Osteocyte (in vitro differentiated cells): ENCODE measurements at places on chromosomes 7 and 10. TPM values are rescaled to one million over a fixed set of nuclear protein-coding genes. Genes with fewer than 3 reads are reported as not detected.

SPAM1 gene
- total RNA-seq, result not detected in 2 replicates

GSDME gene
- 10.2 and 11.9 TPM in 2 replicates for total RNA-seq

ACHE gene
- total RNA-seq, result 1.5 and 2.2 TPM in 2 replicates

FGF8 gene
- not detected in 2 replicates for total RNA-seq

TUBAL3 gene
- not detected in 2 replicates for total RNA-seq

VAX1 gene
- 3.2 and 4.0 TPM in 2 replicates for total RNA-seq

DNA sequence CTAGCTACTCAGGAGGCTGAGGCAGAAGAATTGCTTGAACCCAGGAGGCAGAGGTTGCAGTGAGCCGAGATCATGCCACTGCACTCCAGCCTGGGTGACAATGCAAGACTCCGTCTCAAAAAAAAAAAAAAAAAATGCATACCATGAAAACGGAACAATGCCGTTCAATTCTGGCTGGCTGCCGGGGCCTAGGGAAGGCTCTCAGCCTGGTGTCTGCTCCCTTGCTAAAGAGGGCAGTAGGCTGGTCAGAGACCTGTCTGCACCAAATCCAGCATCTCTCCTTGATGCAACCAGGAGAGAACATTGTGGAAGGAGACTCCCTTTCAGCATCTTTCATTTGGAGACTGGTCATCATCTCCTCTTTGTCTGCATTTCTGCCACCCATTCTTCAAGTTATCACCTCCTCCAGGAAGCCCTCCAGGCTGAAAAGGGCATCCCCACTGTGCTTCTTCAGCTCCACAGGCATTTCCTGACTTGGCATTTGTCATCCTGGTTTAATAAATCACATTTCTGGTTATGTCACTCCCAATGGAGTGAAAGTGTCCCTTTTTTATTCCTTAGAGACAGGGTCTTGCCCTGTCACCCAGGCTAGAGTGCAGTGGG lies 24.7 kb downstream of the MYL10 start:
- peaks cover 29% of the 10 kb centered on the region for H3K4me1 ChIP-seq
- no peak overlapping the region for H3K4me3 ChIP-seq
- DNase-seq, result no peak
- no peaks in the 10 kb centered on the region for H3K36me3 ChIP-seq

- peaks cover 2% of the 10 kb centered on the region for H3K4me1 ChIP-seq
- no peak overlapping the region for H3K27ac ChIP-seq
- no peak for DNase-seq
- H3K4me3 ChIP-seq, result no peak overlapping the region
- H3K36me3 ChIP-seq, result no peaks in the 10 kb centered on the region
These were observed 484.4 kb downstream of the SORCS1 start for GRCh38 chr10:106680061-106680460.

GRCh38 chr10:108095932-108096925 lies 931.7 kb upstream of the SORCS1 start:
- no peaks in the 10 kb centered on the region for H3K27me3 ChIP-seq
- no peaks in the 10 kb centered on the region for H3K4me1 ChIP-seq
- H3K4me3 ChIP-seq, result no peak overlapping the region
- no peak for DNase-seq
- no peak overlapping the region for H3K27ac ChIP-seq

DNA sequence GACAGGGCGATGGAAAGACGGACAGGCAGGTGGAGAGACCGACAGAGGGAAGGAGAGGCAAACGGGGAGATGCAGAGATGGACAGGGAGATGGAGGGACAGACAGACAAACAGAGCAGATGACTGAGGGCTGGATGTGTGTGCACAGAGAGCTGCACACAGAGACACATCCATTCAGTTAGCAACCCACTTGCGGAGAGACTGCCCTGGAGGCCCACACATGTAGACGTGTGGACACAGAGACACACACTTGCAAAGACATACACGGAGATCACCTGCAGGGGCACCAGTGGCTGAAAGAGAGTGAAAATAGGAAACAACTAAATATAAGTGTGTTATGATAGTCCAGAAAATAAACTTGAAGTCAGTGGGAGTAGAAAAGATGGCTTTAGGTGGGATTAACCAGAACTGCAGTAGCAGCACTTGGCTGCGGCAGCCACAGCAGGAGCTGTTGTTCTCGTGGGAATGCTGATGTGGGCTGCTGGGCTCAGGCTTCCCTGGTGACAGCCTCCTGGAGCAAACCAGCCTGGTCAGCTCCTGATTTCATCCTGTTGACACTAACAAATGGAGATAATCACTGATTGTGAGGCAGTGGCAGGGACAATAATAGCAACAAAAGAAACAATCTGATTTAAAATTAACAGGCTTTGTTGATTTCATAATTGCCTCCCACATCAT lies 134.1 kb downstream of the CCNY start:
- no peaks in the 10 kb centered on the region for H3K27me3 ChIP-seq
- H3K36me3 ChIP-seq, result no peaks in the 10 kb centered on the region
- no peak for DNase-seq
- H3K4me3 ChIP-seq, result no peak overlapping the region
- H3K27ac ChIP-seq, result no peak overlapping the region
- peaks cover 9% of the 10 kb centered on the region for H3K4me1 ChIP-seq

- H3K4me1 ChIP-seq, result peaks cover 97% of the 10 kb centered on the region
- DNase-seq, result no peak
- H3K27ac ChIP-seq, result peak overlapping the region; percentile 57
These were observed 14.5 kb downstream of the HIPK2 start for GRCh38 chr7:139763330-139763729.

DNA sequence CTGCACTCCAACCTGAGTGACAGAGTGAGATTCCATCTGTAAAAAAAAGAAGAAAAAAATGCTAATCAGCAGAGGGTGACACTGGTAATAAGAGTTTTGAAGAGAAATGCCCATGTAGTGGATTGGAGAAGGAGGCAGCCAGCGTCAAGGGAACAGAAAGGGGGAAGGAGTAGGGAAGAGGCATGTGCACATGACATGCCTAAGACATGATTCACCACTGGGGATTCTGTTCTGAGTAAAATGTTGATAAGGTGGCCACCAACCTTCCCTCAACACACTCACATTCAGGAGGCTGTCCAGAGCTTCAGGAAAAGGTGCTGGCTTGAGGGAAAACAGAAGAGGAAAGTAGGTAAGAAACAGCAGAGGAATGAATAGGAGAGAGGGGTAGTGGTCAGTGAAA lies 39.9 kb downstream of the AKR1D1 start:
- DNase-seq, result no peak
- H3K36me3 ChIP-seq, result no peaks in the 10 kb centered on the region
- H3K27ac ChIP-seq, result no peak overlapping the region
- H3K4me3 ChIP-seq, result no peak overlapping the region
- H3K27me3 ChIP-seq, result peaks cover 8% of the 10 kb centered on the region

- H3K27me3 ChIP-seq, result no peaks in the 10 kb centered on the region
- no peak overlapping the region for H3K4me3 ChIP-seq
- no peak overlapping the region for H3K27ac ChIP-seq
- peaks cover 11% of the 10 kb centered on the region for H3K36me3 ChIP-seq
- H3K4me1 ChIP-seq, result peaks cover 8% of the 10 kb centered on the region
These were observed 14.7 kb downstream of the MMS19 start for GRCh38 chr10:97483506-97483905.

GRCh38 chr7:2956076-2956475 lies 87.6 kb downstream of the CARD11 start:
- H3K27me3 ChIP-seq, result peaks cover 4% of the 10 kb centered on the region
- no peaks in the 10 kb centered on the region for H3K36me3 ChIP-seq
- no peak for DNase-seq
- H3K4me3 ChIP-seq, result no peak overlapping the region
- no peak overlapping the region for H3K27ac ChIP-seq
- H3K4me1 ChIP-seq, result peaks cover 5% of the 10 kb centered on the region

DNA sequence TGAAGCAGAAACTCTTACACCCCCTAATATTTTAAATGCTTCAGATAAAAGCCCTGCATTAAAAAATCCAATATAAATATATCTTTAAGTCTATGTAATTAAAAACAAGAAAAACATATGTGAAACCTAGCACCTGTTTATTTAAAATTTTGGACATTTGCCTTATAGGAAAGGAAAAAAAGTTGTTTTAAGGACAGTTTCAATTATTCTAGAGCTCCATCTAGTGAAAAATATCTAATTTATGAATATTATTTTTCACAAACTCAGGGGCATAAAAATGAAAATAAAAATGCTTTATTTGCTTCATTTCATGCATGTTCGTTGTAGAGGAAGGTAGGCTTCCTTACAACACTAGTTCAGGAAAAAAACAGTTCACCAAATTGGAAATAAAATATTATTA lies 26.1 kb downstream of the ENKUR start:
- H3K27me3 ChIP-seq, result no peaks in the 10 kb centered on the region
- DNase-seq, result no peak
- no peak overlapping the region for H3K27ac ChIP-seq
- peaks cover 6% of the 10 kb centered on the region for H3K4me1 ChIP-seq
- no peaks in the 10 kb centered on the region for H3K36me3 ChIP-seq
- no peak overlapping the region for H3K4me3 ChIP-seq

GRCh38 chr7:108134486-108134885 lies 4.3 kb upstream of the LAMB4 start:
- H3K27ac ChIP-seq, result no peak overlapping the region
- no peak for DNase-seq
- H3K36me3 ChIP-seq, result no peaks in the 10 kb centered on the region
- no peaks in the 10 kb centered on the region for H3K27me3 ChIP-seq
- H3K4me1 ChIP-seq, result peaks cover 52% of the 10 kb centered on the region
- H3K4me3 ChIP-seq, result no peak overlapping the region

GRCh38 chr7:141228482-141228881 lies 154.6 kb downstream of the TMEM178B start:
- H3K4me3 ChIP-seq, result no peak overlapping the region
- H3K27ac ChIP-seq, result no peak overlapping the region
- no peak for DNase-seq
- no peaks in the 10 kb centered on the region for H3K36me3 ChIP-seq
- H3K4me1 ChIP-seq, result peaks cover 3% of the 10 kb centered on the region

GRCh38 chr10:67663449-67664087 lies 32.4 kb downstream of the CTNNA3 start:
- H3K36me3 ChIP-seq, result no peaks in the 10 kb centered on the region
- no peaks in the 10 kb centered on the region for H3K27me3 ChIP-seq
- no peak for DNase-seq
- peaks cover 5% of the 10 kb centered on the region for H3K4me1 ChIP-seq

DNA sequence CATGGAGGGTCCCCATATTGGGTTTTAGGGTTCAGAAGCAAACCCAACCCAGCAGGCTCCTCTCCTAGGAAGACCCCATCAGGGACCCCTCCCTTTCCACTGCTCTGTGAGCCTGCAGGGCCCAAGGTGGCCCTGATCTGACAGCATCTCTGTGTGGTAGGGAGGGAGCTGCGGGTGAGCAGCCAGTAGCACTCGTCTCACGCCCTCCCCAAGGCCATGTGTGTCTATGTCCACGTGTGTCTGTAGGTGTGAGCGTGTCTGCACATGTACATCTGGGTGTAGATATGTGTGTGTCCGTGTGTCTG lies 103.5 kb upstream of the FAM20C start:
- H3K36me3 ChIP-seq, result no peaks in the 10 kb centered on the region
- H3K27ac ChIP-seq, result peak overlapping the region; percentile 90
- no peak overlapping the region for H3K4me3 ChIP-seq
- H3K27me3 ChIP-seq, result no peaks in the 10 kb centered on the region

DNA sequence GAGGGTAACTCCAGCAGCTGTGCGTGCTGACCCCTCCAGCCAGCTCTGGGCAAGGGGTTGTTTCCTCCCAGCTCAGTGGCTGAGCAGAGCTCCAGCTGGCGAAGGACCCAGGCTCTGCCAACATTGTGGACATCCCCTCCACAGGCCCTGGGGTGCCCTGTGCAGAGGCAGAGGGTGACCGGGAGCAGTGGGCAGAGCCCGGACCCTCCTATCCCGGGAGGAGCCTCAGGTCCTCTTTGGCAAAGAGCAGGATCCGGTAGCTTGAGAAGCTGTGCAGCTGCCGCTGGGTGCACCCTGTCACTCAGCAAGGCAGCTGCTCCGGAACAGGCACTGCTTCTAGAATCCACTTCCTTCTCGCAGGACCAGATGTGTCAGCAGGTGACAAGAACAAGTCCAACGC lies 175.9 kb downstream of the EBF3 start:
- no peak overlapping the region for H3K4me3 ChIP-seq
- no peaks in the 10 kb centered on the region for H3K27me3 ChIP-seq
- no peak for DNase-seq
- no peaks in the 10 kb centered on the region for H3K36me3 ChIP-seq
- H3K27ac ChIP-seq, result no peak overlapping the region

DNA sequence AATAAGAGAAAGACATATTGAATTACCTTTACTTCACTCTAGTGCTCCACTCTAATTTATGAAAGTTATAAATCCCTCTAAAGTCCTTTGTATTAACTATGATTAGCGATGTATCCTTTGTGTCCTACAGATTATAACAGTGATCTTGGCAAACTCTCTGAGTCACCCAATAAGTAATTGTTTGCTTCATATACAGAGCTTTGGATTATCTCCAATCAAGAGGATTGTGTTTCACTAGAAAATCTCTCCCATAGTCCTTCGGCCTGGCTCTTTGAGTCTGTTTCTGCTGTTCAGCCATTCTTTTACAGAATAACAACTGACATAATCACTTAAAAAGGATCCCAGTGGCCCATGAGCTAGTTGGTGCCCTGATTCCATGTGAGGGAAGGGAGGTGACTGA lies 9.5 kb downstream of the LMOD2 start:
- no peak overlapping the region for H3K27ac ChIP-seq
- H3K36me3 ChIP-seq, result no peaks in the 10 kb centered on the region
- peaks cover 33% of the 10 kb centered on the region for H3K27me3 ChIP-seq
- no peak for DNase-seq
- no peaks in the 10 kb centered on the region for H3K4me1 ChIP-seq

DNA sequence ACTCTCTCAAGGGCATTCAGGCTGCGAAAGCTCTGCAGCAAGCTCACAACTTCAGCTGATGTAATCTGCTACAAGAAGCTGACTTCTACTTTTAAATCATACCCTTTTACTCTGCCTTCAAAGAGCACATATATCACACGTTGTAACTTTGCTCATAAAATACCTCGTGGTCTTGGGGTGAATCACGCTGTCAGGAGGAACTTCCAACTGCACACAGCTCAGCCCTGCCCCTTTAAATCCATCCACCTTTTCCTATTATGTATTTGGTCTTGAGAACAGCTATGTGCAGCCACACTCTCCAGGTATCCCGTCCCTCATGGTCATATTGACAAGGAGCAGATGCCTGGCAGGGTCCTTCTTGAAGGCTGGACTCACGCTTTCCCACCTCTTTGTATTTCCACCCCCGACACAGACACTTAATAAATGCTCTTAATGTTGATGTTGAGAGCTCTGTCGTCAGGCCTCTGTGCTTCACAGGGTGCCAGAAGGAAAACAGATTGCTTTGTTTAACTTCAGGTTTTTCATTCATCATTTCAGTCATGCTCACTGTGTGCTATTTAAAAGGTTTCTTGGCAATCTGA lies 47.6 kb downstream of the ICA1 start:
- H3K36me3 ChIP-seq, result no peaks in the 10 kb centered on the region
- no peak overlapping the region for H3K4me3 ChIP-seq
- no peak overlapping the region for H3K27ac ChIP-seq
- no peak for DNase-seq
- H3K27me3 ChIP-seq, result no peaks in the 10 kb centered on the region
- H3K4me1 ChIP-seq, result peaks cover 2% of the 10 kb centered on the region

- peaks cover 4% of the 10 kb centered on the region for H3K27me3 ChIP-seq
- no peak for DNase-seq
- H3K4me1 ChIP-seq, result no peaks in the 10 kb centered on the region
- H3K4me3 ChIP-seq, result no peak overlapping the region
- no peak overlapping the region for H3K27ac ChIP-seq
- no peaks in the 10 kb centered on the region for H3K36me3 ChIP-seq
These were observed 28.2 kb upstream of the ECHDC3 start for GRCh38 chr10:11713963-11714362.
